ENCODE measurements at places on chromosomes 5 and 9.

DNA sequence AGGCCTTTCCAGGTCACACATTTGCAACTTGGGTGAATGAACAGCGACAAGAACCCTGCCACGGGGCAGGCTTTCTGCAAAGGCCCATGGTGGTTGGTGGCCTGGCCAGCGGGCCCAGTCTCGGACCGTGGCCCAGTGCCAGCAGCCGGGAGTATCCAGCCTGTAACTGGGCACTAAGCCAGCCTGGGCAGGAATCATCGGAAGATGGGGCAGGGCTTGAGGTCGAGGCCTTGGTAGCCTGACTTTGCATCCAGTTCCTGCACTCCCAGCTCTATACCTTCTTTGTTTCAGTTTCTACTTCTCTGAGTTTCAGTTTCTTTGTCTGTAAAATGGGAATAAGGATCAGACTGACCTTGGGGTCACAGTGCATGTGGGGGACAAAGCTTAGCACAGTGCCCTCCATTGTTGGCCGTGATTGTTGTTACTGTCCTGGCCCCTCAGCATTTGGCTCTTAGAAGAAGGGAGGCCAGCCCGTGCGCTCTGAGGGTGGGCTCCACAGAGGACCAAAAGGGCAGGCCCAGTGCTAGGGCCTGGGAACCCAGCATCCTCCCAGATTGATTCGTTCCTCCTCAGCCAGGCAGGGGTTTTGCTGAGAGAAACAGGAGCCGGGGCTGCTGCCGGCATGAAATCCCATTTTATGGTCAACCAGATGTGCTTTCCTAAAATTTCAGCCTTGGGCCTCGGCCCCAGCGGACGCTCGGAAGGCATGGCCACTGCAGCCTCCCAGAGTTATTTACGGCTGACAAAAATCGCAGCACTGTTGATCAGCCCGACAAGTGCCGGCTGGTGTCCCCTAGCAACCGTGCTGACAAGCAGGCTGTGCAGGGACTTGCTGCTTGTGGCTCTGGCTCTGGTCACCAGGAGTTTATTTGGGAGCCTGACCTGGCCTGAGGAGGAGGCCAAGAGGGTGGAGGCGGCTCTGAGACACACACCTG lies 43.6 kb downstream of the JADE2 start:
- no peak for DNase-seq

DNA sequence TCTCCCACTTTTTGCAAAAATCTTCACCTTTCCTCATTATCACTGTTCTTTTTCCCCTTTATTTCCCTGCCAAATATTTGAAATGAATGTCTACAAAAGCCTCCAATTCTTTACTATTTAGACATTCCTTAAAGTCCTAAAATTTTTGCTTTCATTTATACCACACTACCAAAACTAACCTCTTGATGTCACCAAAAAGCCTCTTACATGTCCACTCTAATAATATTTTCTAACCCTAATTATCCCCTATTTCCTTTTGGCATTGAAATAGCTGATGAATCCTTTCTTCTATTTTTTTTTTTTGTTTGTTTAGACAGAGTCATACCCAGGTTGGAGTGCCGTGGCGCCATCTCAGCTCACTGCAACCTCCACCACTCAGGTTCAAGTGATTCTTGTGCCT lies 32.3 kb upstream of the NRG2 start:
- DNase-seq = peak; percentile 5

GRCh38 chr9:33633636-33634035 lies 109.6 kb downstream of the ANKRD18B start:
- DNase-seq = no peak

- no peak for DNase-seq
Measured at GRCh38 chr5:61283471-61283870, 48.6 kb upstream of the ZSWIM6 start.

DNA sequence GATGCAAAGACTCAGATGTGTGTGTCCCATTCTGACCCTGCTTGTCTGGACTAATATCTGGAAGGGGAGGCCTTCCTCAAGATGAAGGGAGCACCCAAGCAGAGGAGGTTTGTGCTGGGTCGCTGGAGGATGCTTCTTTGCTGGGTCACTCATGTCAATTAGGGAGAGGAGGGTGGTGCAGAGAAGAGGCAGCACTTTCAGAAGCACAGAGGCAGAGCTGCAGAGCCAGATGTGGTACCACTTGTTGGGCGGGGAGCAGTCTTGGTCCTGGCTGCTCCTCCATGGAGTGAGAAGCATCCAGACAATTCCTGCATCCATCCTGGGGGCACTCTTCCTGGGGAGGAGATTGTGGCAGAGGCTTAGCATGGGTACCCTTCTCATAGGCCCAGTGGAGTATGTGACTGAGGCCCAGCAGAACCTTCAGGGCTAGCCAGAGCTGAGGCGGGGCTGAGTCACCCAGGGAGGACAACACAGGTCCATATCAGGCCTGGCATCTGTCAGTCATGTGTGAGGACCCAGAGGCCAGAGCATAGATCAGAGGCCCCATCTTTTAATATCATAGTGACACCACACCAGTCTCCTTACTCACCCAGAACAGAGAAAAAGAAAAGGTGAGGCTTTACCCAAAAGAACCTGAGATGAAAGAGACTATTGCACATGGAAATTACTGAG lies 59.8 kb downstream of the TNFSF15 start:
- DNase-seq = no peak

GRCh38 chr9:95150903-95151302 lies 166.6 kb downstream of the FANCC start:
- no peak for DNase-seq

GRCh38 chr5:6707852-6708251 lies 5.4 kb upstream of the TENT4A start:
- no peak for DNase-seq

GRCh38 chr5:8458038-8458383 lies 589.1 kb downstream of the MTRR start:
- no peak for DNase-seq

GRCh38 chr5:146630472-146630871 lies 114.5 kb upstream of the GPR151 start:
- no peak for DNase-seq

GRCh38 chr9:81468084-81468595 lies 221.2 kb downstream of the TLE1 start:
- DNase-seq = no peak

DNA sequence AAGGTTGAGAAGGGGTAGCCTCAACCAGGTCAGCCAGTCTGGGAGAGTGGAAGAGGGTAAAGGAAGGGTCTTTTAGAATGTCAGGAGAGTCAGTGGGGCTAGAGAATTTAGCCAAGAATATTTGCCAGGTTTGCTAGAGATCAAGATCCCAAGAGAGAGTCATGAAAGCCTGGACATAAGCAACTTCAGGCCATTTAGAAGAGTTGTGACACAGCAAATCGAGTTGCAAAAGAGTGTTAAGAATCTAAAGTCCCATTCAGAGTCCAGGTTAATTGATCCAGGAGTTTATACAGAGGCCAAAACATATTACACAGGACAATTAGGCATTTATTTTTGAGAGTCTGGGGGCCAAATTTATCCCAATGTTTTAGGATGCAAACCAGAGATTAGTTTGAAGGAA lies 1260.1 kb upstream of the ACO1 start:
- no peak for DNase-seq

DNA sequence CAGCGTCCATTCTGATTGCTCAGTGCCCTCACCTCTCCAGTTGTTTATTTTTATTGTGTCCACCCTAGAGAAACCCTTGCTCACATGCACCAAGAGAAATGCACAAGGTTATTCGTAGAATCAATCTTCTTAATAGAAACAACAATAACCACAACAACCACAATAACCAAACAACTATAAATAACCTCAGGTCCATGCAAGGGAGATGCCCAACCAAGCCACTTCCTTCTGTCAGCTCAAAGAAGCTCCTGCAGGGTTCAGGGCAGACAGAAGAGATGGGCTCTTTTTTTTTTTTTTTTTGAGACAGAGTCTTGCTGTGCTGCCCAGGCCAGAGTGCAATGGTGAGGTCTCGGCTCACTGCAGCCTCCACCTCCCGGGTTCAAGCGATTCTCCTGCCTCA lies 14.9 kb upstream of the TCOF1 start:
- no peak for DNase-seq

GRCh38 chr9:26221290-26221689 lies 543.0 kb upstream of the TUSC1 start:
- no peak for DNase-seq

- DNase-seq = no peak
Measured at GRCh38 chr9:99030092-99030511, 74.8 kb upstream of the TGFBR1 start.

All from NCI-H1436 (cell line).